ENCODE measurements at places on chromosomes 3 and 15.

DNA sequence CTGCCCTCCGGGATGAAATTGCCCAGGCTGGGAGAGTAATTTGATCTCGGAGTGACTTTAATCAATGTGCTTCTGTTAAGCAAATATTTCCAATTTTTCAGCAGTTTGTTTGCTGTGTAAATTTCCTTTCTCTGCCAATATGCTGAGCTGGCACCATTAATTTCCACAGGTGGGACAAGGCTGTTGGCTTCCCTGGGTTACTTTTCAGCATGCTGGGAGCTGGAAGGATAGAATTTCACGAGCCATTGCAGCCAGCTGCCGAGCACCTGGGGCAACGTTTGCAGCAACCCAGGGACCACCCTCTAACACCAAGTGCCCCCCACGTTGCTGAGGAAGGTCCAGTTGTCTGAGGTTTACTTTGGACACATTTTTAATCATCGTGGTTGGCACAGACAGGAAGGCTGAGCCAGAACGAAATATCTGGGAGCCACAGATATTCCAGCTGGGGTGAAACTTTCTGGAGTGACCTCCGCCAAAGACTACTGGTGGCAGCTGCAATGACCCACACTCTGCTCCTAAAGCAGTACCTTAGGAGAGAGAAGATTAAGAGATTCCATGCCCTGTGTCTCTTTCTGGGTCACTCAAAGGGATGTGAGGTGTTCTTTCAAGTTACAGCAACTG is 293.3 kb upstream of the RGMA start:
- no peak for DNase-seq

GRCh38 chr3:146638718-146639117 is 33.6 kb upstream of the PLSCR5 start:
- no peak for DNase-seq

GRCh38 chr15:40340740-40341400 is at the start of gene CCDC9B:
Gene CCDC9B, minus strand, starts transcription at chr15:40340939. Its CDS starts 120 bp downstream, at chr15:40340819.
- no peak for DNase-seq

DNA sequence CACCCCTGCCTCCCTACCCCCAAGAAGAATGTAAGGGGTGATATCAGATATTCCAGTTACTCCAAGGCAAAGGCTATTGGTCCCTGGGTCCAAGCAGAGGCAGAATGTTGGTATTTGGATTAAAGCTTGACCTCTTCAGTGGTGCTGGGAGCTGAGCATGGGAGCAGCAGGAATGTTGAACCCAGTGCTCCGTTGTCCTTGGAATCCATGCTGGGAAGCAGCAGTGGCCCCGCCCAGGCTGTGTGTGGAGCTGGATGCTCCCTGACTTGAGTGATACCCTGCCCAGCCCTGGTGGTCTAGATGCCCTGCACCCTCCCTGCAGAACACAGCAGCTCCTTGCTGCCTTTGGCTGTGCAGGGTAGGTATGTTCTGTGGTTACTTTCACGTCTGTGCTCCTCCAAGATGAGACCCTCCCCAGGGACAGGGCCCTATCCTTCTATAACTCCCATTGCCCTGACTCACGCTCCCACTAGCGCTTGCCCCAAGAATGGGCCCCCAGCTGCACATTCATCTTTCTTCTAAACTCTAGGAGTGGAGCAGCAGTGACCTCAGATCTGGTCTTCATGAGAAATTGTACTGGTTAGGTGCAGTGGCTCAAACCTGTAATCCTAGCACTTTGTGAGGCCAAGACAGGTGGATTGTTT is 35.1 kb downstream of the UMPS start:
- DNase-seq, result no peak

DNA sequence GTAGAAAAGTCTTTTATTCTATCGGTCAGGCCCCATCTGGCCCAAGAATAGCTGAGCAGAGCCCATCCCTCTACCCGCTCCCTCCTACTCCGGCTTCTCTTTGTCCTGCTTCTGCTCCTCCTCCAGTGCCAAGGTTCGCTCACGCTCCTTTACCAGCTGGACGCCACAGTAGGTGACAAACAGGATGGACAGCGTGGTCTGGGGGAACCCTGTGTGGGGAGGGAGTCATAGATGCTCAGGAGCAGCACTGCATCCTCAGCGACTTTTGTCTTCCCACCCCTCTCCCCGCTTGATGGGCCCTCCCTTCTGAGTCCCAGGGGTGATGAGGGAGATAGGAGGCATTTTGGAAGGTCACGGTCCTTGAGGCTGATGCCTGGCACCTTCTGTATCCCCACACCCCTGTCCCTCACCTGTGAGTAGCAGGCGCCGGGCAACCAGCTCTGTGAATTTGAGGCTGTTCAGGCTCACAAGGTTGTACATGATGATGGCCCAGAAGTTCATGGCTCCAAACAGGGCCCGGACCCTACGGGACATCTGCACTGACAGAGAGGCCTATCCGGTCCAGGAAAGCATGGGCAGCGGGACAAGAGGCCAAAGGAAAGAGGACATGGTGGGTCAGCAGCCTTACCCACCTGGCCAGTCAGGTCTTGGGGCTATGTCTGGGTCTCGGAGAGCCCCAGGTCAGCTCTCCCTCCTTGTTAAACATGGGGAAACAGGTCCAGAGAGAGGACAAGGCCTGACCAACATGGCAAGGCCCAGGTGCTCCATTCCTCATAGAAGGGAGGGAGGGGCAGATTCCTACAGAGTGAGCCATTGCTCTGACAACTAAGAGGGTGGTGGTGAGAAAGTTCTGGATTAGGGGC is 7.6 kb downstream of the KLHL40 start:
- DNase-seq, result no peak

- DNase-seq, result no peak
These were observed 410.5 kb upstream of the CADM2 start for GRCh38 chr3:84547971-84548970.

- DNase-seq, result no peak
These were observed 111.7 kb downstream of the NUP210 start for GRCh38 chr3:13308380-13308801.

DNA sequence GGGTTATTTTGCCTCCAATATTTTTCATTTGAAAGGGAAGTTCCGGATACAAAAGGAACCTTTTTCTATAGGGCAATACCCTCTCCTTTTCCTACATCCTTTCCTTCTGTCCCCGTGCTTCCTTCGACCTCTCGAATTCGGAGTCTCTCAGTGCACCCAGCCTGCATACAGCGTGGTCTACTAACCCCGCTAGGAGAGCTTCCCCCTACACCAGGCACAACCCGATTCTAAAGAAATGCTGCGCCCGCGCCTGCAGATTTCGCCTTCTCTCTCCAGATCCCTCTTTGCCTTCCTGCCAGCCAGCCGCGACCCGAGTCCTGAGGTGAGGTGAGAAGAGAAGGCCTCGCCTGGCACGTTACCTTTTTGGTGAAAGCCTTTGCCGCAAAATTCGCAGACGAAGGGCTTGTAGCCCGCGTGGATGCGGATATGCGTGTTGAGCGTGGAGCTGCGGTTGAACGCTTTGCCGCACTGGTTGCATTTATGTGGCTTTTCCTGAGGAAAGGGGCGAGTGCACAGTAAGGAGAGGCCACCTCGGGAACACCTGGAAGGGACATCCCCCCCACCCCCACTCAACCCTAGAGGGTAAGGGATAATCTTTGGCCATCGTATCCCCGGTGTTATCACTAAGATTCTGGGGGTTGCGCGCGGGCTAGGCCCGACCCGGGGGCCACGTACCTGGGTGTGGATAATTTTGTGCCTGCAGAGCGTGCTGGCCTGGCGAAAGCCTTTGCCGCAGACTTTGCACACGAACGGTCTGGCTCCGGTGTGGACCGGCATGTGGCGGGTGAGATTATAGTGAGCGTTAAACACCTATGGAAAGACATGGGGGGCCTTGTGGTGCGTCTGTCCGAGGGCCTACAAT is 2.3 kb downstream of the FEZF2 start:
- DNase-seq, result no peak

- no peak for DNase-seq
These were observed 20.3 kb downstream of the EIF4E3 start for GRCh38 chr3:71704915-71705314.

DNA sequence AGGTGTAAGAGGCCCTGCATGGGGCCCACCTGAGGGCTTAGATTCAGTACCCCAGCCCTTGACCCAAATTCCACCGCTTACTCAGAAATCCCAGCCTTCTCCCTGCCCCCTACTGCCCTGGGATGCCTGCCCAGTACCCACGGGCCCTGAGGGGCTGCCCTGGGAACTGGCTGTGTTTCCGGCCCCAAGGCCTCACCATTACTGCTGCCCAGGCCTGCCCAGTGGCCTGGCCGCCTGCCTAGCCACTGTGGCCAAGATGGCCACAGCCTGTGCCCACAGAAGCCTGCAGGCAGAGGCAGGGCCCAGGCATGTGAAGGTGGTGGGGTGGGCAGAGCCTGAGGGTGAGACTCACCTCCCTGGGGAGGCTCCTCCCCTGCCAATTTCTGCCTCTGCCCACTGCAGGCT is 6.1 kb upstream of the PRKCD start:
- no peak for DNase-seq

GRCh38 chr15:70047386-70048197 is 50.1 kb downstream of the TLE3 start:
- no peak for DNase-seq

DNA sequence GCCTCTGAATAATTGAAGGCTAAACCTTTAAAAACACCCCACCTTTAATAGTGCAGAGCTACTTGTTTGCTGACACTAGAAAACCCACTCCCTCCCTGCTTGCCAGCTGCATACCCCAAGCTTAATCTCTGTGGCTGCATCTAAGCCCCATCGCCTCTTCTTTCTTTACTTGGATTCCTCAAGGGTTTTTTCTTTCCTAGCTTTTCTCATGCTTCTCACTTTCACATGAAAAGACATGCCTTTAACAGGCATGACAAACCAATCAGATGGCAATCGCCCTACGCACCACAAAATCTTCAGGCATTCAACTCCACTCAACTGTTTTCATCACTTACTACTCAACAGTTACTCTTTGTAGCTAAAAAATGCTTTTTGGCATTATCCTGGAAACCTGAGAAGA is 77.5 kb downstream of the PLD1 start:
- no peak for DNase-seq

GRCh38 chr15:72925661-72926060 is 126.6 kb upstream of the NEO1 start:
- DNase-seq, result no peak

DNA sequence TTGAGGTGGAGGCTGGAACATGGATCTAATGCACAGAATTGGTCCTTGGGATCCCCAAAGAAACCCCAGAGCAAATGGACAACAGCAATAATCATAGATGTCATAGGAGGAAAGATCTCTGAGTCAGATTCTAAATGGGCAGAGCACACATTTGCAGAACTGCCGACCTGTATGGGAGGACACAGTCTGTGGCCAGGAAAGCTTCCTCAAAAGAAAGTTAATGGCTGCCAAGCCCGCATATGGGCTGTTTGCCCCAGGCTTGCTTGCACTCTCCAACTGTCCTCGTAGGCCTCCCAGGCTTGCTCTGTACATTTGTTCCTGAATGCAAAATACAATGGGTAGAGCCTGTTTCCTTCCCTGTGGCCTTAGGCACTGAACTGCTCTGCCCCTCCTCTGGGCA is 102.0 kb upstream of the PLXNA1 start:
- DNase-seq, result no peak

- peak; percentile 88 for DNase-seq
These were observed 62.7 kb upstream of the KLF13 start for GRCh38 chr15:31263751-31264558.

- no peak for DNase-seq
These were observed 286.6 kb downstream of the IL5RA start for GRCh38 chr3:2823437-2824211.

Measured in vagina (tissue), 2 donors.